Ureter (tissue), 1 donor: ENCODE measurements at places on chromosomes 2 and 18.

GRCh38 chr18:75271952-75272351, 61.4 kb downstream of the TSHZ1 start:
- no peak for DNase-seq

DNA sequence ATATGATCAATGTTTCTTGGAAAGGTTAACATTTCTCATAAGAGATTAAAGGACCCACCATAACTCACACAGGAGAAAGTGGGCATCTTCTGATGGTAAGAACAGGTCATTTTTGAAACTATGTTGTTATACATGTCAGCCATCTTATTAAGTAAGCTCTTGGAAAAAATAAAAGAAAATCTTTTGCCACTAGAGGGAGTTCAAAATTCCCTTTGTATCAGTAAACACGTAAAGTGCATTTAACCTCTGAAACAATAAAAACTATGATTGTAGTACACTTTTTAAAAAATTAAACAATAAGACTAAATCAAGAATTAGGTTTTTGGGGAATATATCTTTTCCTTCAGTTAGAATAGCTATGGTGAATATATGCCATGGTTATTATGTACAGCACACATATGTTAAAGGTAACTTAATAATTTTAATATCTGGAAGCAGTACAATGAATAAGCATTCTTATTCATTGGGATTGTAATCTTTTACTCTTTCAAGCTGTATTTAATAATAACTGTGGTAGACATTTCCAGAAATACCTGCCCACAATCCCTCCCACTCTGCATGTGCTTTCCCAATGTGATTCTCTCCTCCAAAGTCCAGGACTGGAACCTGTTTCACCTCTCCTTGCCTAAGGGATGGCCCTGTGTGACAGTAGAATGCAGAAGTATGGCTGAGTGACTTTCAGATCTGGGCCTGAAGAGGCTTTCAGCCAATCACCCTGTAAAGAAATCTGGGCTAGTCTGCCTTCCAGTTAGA, 64.2 kb downstream of the RBMS1 start:
- no peak for DNase-seq

GRCh38 chr2:11550302-11550701, 16.5 kb downstream of the GREB1 start:
- DNase-seq: no peak

DNA sequence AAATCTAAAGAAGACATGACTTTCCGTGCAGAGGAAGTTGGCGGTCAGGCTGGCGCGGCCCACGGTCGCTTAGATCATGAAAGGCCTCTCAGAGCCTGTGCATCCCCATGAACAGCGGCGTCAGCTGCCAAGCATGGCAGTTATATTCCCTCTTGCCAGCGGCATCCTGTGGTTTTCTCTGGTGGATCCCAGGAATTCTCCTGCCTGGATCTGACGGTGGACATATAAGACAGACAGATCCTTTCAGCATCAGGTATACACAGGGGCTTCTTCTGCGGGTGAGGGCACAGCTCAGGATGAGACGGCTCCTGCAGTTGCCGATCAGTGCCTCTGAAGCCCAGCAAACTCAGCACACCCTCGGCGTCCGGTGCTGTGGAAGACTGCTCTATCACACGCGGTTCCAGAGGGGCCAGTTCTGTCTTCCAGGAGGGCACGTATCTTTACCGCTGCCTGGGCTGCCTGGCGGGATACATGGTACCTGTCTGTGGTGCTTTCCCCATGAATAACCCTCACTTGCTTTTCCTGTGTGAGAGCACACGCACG, 157.8 kb downstream of the LDLRAD4 start:
- no peak for DNase-seq

DNA sequence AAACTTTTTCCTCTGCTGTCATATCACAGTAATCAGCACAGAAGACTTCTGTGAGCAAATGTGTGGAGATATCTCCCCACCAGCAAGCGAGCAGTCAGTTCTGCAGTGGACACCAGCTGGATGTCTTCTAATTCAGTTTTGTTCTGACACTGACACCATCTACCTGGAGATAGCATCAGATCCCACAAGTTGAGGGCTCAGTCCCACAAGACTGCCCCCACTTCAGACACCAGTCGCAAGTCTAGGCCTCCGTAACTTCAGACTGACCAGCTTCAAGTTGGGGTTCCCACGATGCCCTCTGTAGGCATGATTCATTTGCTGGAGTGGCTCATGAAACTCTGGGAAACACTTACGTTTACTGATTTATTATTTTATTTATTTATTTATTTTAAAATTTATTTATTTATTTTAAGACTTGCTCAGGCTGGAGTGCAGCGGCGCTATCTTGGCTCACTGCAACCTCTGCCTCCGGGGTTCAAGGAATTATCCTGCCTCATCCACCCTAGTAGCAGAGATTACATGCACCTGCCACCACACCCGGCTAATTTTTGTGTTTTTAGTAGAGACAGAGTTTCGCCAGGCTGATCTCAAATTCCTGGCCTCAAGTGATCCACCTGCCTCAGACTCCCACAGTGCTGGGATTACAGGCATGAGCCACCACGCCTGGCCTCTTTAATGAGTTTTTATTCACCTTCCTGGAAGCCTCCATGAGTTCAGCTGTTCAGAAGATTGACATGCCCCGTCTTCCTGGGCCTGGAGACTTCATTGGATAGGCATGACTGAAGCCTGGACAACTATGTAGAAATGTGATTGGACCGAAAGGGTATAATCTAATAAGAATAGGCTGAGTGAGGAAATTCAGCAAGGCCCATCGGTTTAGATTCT, 55.7 kb downstream of the PAPOLG start:
- DNase-seq: no peak

GRCh38 chr2:152454371-152454770, 119.4 kb downstream of the FMNL2 start:
- no peak for DNase-seq

DNA sequence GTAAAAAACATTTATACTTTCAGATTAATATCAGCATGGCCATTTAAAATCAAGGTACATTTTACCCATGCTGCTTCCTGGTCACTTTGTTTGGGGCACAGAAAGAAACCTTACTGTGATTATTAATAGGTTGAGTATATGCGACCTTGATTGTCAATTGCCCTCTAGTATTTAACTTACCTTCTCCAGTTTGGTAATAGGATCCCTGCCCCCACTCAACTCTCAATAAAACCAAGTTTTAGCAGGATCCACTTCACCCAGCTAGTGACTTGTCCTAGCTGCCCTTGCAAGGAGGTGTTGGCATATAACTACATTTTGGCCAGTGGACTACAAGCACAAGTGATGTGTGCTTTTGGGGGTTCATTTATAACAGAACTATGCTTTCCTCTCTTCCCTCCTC, 34.3 kb downstream of the FANCL start:
- no peak for DNase-seq

DNA sequence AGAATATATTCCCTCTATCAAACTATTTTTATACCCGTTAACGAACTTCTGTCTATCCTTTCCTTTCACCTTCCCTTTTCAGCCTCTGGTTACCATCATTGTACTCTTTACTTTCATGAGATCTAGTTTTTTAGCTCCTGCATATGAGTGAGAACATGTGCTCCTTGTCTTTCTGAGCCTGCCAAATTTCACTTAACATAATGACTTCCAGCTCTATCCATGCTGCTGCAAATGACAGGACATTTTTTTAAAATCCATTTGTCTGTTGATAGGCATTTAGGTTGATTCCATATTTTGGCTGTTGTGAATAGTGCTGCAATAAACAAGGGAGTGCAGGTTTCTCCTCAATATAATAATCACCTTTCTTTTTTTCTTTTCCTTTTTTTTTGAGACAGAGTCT, 8.2 kb upstream of the CCDC195 start:
- DNase-seq: no peak
